ENCODE measurements at places on chromosomes 4 and X.

DNA sequence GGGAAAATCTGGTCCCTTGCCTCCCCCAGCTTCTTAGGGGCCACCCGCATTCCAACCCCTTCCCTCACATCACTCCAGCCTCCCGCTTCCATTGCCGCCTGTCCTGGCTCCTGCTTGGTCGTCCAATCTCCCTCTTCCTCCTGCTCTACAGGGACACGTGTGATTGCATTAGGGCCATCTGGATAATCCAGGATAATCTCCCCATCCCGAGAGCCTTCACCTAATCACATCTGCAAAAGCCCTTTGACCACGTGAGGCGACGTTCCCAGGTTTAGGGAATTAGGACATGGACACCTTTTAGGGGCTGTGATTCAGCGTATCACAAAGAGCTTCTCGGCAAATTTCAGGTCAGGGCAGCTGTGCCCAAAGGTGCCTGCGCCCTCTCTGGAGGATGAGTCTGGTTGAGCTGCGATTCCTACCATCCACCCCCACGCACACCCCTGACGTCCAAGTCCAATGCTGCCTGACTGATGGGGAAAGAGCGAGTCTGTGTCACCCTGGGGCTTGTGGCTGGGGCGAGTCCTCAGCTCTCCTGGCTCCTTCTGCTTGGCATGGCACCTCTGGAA, 104.6 kb downstream of the PSAPL1 start:
- DNase-seq = no peak

DNA sequence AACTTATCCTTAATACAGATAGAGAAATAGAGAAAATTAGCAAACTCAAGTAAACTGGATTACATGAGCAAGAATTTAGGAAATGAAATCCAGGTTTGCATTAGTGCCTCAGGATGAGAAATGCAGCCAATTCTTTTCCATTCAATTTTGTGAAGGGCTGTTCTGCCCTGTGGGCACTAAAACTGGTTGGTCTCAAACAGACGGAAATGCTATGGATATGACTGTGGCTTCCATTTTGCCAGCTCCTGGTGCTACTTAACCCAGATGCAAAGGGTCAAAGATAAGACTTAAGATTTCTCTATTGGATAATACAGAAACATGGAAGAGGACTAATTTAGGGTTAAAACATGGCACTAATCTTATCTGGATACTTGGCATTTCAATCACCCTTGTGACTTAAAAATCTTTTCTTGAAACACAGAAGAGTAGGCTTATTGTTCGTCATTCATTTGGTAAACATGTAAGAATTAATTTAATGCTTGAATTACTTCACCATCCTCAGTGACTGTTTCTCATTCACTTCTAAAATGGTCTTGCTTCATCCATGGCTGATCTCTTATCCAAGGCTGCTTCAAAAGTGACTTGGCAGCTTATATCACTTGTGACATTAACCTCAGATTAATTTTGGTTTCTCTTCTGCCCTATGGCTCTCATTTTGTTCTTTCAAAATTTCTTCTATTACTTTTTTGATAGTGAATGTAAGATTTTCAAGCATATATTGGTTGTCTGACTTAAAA, 1008.7 kb downstream of the GLUD2 start:
- DNase-seq = no peak

- DNase-seq = no peak
These were observed 113.4 kb downstream of the BCOR start for GRCh38 chrX:39984191-39984956.

GRCh38 chr4:3234171-3235029, 14.6 kb upstream of the MSANTD1 start:
- no peak for DNase-seq

DNA sequence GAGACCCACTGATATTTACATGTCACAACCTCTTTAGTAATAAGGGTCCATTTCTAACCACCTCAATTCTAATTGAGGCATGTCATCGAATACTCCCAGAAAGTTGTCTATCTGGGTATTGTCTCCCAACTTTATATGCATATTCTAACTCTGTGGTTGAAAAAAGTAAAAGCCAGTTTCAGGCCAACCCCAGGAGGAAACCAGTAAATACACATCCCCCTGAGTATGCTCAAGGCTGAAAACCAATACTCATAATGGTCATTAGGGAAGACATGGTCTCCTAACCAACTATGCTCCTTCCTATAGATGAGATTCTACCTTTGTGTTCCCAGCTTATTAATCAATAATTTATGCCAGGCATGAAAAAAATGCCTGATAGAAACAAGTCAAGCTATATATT, 96.6 kb downstream of the SH3KBP1 start:
- no peak for DNase-seq

DNA sequence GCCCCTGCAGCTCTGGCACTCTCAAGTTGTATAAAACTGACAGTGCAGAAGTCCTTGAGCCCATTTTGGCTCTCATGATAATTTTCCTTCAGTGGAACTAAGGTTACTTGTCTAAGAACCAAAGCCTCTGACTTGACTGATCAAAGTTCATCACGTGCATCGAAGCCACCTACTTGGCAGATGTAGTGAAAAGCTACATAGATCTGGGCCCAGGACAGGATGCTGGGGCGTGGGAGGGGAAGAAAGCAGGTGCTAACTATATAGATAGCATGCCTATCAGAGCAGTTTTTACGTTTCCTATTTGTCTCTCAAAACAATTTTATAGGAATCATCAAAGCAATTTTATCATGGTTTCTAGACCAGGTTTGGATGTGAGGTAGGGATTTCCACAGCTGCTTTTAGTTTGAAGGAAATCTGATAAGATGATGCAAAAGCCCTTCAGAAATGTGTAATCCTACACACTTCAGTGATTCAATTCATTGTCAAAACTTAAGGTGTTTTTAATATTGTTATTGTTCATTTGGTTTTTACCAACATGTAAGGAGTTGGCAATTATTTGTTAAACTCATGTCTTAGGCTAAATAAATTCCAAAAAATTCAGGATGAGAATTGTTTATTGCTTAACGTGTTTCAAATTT, 1.2 kb upstream of the CD40LG start:
- peak; percentile 84 for DNase-seq

DNA sequence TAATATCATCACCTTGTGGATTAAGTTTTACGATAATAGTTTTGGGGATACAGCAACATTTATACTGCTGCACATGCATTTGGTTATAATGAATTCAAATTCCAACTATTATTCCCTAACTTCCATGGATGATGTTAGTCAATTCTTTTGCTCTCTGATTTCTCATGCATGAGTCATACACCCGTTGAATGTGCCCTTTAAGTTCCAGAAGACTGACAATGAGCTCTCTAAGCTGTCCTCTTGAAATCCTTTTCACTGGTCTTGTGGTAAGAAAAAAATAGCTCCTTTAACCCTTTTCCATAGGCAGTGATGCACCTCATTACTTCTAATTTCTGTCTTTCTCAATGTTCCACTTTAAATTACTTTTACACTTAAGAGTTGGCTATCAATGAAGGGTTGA, 1095.2 kb upstream of the POU3F4 start:
- no peak for DNase-seq

- DNase-seq = no peak
These were observed 573 bp downstream of the SERPINA7 start for GRCh38 chrX:106037835-106038473.

- DNase-seq = peak; percentile 24
These were observed 158.4 kb downstream of the CHIC2 start for GRCh38 chr4:53905941-53906377.

DNA sequence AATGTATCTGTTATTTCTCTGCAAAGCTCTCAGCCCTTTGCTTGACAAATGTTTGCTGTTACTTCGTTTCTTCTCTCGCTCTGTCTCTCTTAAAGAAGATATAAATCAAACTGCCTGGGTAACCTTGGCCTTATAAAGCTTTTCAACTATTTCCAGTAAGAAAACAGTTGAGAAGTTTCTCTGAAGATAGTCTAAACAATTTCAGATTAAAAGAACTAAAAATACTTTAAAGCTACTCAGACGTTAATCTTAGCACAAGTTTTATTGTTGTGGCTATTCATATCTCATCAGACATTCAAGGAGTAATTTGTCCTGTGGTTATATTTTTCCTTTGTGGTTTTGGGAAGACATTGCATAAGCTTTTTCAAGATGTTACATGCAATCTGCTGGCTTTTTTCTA, 22.6 kb downstream of the HOPX start:
- DNase-seq = no peak

DNA sequence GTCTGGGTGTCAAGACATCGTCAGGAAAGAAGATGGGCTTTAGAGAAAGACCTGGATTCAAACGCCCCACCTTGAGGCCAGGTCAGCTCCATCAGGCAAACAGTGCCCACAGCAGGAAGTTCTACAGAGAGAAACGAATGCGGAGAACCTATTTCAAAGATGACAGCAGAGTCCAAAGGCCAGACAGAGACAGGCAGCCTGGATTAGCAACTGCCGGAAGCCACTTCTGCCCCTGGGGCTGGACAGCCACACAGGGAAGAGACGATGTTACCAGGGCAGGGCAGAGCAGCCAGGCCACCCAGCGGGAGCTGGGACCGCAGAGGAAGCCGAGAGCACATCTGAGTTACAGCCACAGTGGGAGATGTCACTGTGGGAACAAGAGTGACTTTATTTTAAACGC, 1.2 kb downstream of the C4orf50 start:
- no peak for DNase-seq

- no peak for DNase-seq
These were observed 20.0 kb downstream of the CLCN3 start for GRCh38 chr4:169640261-169640870.

- DNase-seq = no peak
These were observed 5.8 kb downstream of the CPE start for GRCh38 chr4:165384598-165384997.

DNA sequence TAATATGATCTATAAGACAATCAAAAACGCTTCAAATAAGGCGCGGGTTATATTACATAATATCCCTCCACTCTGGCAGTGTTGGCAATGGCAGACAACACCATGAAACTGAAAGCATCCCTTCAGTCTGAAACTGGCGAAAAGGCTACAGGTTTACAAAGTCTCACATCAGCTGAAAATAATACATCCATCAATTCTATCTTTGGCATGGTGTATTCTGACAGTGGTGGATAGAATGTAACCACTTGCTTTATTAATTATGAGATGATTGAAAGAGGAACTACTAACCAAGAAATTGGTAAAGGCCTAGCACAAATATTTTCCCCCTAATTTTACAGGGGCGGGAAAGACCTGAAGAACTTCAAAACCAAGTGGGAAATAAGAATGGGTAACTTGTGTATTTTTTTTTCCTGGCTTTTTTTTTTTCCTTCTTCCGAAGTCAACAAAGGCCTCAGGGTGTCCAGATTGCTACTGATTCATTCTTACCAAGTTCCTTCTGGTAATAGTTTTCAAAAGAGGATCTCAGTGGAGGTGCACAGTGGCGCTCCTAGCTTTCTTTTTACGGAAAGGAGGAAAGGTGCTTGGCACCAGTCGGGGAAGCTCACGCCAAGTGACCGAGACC, 728 bp downstream of the UBA6 start:
- DNase-seq = peak; percentile 17

DNA sequence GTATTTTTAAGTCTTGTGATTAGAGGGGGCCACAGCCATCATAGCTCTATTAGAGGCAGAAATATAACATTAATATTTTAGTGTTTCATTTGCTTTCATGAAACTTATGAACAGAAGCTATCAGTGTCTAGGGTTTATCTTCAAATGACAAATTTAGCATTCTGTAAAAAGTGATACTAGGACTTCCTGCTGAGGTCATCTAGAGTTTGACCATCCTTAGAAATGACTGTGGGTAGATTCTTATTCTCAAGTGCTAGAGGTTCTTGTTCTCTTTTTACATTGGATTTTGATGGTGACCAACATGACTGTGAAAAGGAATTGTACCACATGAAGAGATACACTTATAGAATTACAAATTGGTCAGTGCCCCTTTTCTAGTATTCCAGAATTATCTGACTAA, 568.6 kb downstream of the RPA4 start:
- no peak for DNase-seq

GRCh38 chr4:75429208-75429607, 85.0 kb downstream of the RCHY1 start:
- DNase-seq = no peak

DNA sequence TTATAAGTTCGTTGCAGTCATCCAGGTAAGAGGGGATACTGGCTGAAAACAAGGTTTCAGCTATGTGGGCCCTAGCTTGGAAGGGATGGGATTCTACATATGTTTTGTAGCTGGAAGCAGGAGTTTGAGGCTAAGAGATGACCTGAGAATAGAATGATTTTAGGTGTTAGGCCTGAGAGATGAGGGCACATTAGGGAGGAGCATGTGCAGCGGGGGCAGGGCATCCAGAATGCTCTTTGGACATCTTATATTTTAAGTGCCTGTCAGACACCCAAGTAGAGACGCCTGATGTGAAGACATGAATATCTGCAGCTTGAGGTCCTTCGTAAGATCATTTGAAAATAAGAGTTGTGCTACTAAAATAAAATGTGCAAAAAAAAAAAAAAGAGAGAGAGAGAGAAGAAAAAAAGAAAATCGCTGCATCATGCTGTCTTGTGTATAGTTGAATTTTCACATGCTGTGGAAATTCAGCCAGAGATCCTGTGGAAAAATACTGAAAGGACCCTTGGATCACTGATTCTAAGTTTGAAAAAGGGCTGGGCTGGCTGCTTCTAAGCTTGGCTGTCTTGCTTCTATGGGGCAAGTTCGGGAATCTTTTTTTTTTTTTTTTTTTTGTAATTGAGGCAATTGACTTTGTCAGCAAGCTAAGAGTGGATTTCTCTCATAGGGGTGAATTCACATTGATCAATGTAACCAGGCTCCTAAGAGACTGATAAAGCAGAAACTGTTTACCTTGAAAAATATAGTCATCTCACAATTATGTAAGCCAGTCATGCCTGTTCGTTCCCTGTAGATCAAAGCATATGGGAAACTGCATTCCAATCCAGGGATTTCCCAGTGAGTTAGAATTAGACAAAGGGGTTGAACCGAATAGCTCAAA, 341.0 kb upstream of the GATB start:
- DNase-seq = no peak

DNA sequence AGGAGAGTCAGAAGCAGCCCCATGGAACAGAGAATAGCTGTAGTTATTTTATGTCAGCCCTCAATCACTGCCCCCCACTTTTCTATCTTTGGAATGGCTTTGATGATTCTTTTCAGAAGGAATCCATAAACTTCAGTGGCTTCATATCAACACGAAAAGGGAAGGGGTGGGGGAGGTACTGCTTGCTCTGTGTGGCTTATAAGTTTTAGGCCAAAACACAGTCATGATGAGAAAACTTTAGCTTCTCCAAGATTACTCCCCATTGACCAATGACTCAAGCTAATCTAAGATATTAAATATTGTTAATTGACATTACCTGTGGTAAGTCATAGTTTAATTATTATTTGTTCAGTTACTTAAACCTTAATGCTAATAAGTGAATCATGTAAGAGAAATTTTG, 669.6 kb upstream of the FAM241A start:
- no peak for DNase-seq

DNA sequence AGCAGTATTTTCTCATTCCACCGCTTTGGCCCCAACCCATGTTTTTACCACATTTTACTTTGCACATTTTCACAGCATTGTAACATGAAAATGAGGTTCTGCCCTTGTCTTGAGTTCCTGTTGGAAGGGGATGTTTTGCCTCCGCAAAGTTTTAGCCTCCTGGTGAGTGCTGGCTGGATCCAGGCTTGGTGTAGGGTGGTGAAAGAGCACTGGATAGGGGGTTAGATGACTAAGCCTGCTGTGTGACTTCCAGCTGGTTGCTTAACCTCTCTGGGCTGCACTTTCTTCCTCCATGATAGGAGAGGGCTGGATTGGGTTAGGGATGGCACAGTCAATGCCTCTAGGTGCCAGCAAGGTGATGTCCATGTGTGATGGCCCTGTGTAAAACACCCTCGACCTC, 28.9 kb downstream of the CYTL1 start:
- DNase-seq = no peak
